ACHN (cell line): ENCODE measurements at places on chromosomes 1 and 21.

GRCh38 chr21:40146216-40146837 lies 279.1 kb downstream of the PCP4 start:
- DNase-seq = no peak

GRCh38 chr1:30130099-30130498 lies 593.3 kb downstream of the MATN1 start:
- no peak for DNase-seq

DNA sequence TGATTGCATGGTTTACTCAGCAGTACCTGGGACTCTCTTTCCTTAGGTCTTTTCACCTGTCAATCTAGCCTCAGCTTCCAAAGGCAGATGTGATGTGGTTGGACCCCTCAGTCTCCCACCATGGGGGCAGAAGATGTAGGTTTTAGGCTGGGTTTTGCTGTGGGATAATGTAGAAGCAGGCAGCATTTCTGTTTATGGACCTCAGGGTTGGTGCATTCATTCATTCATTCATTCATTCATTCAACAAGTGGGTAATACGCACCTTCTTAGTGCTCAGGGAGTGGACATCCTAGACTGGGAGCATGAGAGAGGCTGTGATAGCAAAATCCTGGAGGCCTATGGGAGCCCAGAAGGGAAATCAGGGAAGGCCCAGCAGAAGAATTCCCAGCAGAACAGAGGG lies 209.6 kb downstream of the TRABD2B start:
- no peak for DNase-seq

- DNase-seq = peak; percentile 1
These were observed 122.1 kb downstream of the TRABD2B start for GRCh38 chr1:47875036-47875435.

DNA sequence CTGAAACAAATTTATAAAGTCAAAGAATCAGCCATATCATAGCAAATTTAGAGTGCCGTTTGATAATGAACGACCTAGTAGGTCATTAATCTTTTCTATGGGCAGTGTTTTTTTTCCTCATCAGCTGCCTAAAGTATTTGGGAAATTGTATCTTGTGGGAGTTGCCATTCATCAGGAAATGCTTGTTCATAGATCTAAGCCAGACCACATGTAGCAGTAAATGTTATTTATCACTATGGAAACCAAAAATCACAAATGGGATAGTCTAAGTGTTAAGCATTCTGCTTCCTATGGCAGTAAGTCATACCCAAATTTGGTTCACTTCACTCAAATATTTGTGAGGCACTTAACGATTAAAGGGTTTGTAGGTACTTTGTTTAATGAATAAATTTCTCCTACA lies 52.9 kb downstream of the LRRC8D start:
- DNase-seq = peak; percentile 4

DNA sequence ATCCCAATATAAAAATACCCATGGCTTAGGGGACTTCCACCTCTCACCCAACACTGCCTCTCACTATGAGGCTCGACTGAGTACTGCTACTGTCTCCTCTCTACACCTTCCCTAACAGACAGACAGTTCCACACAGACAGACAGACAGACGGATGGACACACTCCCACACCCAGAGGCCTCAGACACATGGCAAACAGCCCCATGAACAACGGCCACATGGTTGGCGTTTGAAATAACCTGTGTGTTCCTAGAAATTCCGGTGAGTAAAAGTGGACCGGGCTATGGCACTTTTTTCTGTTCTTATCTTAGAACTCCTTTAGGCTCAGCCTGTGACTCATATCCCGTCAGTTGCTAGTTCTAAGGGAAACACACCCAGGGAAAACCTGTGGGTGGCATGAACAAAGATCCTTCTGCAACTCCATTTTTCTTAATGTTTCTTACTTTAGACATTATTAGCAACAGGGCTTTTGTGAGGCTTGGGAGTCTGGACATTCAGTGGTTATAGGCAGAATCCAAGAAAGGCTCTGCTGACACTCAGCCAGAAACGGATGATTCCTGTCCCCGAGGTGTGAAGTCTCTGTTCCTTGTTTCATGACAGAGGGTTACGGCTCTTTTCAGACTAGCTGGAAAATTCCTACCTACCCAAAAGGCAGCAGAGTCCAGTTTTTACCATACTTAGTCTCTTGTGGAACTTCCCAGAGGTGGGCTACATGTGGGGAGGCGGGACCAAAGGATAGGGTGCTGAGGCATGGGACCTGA lies 90.5 kb upstream of the TLR5 start:
- DNase-seq = peak; percentile 49

- DNase-seq = no peak
These were observed 44.7 kb downstream of the ENAH start for GRCh38 chr1:225608014-225608796.

DNA sequence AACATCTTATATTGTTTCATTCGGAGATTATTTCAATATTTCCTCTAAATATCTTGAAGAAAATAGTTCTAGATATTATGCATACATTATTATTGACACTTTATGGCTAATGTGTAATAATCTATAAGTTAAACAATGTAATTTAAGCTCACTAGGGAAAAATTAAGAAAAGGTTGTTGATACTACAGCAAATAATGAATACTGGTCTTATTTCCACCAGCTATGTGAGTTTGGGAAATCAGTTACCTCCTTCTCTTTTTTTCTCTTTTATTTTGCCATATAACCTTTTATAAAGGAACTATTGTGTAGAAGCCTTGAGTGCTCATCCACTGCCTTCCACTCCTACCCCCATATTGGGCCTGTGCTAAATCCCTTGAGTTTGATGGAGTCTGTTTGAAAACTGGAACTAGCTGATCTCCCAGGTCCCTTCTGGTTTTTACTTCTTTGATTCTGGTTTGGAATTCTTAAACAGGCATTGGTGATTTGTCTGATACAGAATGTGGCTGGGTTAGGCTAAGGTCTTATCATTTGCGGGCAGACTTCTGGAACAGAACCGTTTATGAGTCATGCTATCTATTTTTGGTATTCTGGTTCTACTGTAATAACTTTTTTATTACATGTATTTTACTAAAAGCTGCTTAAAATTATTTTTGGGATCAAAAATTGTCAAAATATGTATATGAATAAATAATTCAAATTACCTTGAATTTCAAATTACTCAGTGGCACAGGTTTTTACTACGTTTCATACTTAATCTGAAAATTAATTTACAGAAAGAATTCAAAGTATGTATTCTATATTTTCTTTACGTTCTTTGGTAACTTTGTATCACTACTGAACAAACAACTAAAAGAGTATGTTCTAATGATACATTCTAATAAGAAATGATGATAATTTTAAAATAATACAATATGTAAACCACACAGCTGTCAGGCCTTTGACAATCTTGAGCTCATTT lies 5.0 kb upstream of the CDC14A start:
- DNase-seq = no peak

DNA sequence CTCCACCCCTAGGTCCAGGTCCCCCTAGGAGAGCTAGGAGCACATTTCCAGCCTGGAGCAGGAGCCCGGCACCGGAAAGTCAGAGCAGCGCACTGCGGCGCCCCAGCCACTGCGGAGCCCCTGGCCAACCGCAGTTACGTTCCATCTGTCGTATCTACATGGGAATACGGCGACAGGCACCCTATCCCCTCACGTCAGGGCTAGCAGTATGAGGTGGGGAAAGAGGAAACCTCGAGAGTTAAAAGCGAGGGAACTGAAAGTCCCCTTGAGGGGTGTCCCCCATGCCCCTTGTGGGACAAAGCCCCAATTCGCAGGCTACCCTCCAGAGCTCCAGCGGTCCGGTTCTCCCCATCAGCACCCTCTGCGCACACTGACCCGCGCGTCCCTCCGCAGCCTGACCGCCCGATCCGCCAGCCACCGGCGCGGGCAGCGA lies 995 bp downstream of the COLGALT2 start:
- peak; percentile 39 for DNase-seq

- no peak for DNase-seq
These were observed 9.2 kb upstream of the HHIPL2 start for GRCh38 chr1:222557148-222557547.

DNA sequence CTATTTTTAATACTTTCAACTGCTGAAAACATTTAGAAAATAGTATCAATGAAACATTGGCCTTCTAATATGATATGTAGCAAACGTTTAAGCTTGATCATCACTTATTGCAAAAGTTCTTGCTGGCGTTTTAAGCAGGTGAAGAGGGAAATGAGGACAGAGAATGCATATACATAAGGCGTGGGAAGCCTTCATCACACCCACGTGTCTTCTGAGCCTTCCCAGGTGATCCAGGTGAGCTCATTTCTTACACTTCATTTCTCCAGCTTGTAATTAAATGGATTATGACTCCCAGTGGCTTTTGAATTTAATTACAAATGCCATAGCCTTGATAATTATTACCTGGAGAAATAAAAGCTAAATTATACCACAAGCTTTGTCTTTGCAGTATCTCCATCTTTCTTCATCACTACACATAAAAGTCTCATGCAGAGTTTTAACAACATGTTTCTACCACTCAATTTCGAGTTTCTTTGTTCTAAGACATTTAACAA lies 1973.8 kb downstream of the MRPL39 start:
- DNase-seq = no peak

DNA sequence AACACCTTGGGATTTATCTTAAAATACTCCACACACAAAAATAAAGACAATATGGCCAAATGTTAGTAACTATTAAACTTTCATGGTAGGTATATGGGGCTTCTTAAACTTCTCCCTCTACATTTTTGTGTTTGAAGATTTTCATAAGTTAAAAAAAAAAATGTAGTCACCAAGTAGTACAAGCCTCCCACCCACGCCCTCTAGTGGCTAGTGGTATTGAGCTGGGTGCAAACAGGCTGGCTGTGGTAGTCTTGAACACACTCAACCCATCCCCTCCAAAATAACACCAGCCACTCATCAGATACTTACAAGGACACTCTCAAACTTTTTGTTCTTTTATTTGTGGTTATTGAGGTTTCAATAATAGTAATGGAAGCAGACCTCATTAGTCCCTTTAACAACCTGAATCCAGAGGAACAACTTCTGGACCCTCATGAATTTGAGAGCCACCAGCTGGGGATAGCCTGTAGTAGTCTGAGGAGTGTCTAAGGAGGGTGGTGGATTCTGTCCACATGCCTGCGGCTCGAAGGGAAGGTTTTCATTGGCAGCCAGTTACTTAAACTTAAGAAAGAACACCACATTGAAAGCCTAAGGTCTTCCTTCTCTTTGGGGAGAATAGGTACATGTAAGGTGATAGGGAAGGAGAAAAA lies 15.6 kb downstream of the RD3 start:
- DNase-seq = peak; percentile 79

- DNase-seq = no peak
These were observed 58.3 kb downstream of the KCNAB2 start for GRCh38 chr1:6103854-6104530.

DNA sequence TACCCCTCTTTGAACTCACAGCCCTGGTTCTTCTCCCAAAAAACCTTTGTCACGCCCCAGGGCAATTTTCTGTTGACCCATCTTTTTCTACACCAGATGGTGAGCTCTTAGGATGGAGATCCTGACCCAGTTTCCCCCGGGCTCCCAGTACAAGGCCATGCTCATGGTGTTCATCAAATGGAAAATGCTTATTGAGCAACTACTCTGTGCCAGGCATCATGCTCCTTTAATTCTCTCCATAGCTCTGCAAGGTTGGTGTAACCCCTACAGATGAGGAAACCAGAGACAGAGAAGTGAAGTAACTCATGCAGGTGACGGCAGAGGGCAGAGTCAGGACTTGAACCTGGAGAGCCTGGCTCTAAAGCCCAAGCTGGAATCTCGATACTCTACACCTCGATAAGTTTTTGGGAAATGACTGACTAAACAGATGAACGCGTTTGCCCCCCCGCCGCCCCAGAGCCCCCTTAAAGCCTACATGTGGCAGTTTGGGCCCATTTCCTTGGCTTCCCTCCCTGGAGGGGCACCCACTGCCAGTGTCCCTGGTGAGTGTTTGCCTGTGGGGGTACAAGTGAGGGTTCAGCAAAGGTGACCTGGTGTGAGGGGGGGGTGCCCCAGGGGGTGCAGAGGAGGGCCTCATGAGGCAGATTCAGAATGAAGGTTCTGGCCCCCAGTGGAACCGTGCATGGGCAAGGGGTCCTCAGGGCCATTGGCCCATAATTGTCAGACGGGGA lies 30.2 kb upstream of the RUNX3 start:
- no peak for DNase-seq
